Esophagus squamous epithelium (tissue), 5 donors: ENCODE measurements at places on chromosomes 5 and 9. TPM values are rescaled to one million over a fixed set of nuclear protein-coding genes. Genes with fewer than 3 reads are reported as not detected.

GRCh38 chr5:17838469-17838868 lies 204.2 kb downstream of the TAF11L14 start:
- no peak for DNase-seq

DNA sequence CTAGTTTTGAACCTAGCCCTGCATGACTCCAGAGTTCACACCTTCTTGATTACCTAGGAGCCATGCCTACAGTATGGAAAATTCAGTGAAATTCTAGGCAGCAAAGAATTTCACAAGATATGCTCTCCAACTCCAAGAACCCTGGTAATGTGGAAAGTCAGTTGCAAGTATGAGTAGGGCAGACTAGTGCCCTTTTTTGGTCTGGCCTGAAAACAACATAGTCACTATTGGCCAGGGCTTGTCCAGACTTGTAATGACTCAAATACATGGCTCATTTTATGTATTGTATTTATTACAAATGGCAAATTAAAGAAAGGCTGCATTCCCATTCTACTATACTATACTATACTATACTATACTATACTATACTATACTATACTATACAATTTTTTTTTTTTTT lies 160.4 kb downstream of the ESM1 start:
- DNase-seq = no peak

- no peak for DNase-seq
Measured at GRCh38 chr9:113899205-113899604, 23.1 kb downstream of the ZNF618 start.

- no peak for DNase-seq
Measured at GRCh38 chr5:89904442-89904841, 505.1 kb downstream of the CETN3 start.

DNA sequence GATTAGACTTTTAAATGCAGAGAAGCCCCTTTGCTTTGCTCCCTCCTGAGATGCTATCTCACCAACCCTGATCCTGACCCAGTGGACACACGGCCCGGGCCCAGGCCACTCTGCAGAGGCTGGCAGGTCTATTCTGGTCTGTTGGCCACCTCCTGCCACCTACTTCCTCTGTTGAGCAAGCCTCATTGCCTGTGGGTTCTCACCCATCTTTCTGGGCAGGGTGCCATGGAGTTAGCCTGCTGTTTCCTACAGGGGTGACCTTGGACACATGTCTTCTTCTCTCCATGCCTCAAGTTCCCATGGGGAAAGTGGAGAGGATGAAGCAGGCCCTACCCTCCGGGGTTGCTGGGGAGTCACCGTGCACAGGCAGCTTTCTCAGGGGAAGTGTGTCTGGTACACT lies 266.2 kb upstream of the IRX1 start:
- no peak for DNase-seq

The TPPP gene
- 5.8 TPM for total RNA-seq
